ENCODE measurements at places on chromosomes 4 and X.

DNA sequence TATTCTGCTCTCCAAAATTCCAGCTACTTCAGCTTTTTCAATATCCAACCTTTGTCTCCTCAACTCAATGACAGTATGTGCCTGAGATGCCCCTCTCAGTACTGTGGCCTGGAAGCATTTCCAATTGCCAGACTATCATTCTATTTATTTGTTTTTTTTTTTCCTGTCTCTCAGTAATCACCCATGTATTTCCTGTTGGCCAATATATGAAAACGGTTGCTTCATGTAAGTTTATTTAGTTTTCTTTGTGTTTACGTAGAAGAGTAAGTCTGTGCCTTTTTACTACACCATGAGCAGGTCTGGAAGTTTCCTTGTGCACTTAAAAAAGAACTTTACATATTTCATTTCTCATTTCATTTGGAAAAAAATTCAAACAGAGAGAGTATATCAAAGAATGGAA, 537.5 kb upstream of the SPANXN1 start:
- no peak for DNase-seq

DNA sequence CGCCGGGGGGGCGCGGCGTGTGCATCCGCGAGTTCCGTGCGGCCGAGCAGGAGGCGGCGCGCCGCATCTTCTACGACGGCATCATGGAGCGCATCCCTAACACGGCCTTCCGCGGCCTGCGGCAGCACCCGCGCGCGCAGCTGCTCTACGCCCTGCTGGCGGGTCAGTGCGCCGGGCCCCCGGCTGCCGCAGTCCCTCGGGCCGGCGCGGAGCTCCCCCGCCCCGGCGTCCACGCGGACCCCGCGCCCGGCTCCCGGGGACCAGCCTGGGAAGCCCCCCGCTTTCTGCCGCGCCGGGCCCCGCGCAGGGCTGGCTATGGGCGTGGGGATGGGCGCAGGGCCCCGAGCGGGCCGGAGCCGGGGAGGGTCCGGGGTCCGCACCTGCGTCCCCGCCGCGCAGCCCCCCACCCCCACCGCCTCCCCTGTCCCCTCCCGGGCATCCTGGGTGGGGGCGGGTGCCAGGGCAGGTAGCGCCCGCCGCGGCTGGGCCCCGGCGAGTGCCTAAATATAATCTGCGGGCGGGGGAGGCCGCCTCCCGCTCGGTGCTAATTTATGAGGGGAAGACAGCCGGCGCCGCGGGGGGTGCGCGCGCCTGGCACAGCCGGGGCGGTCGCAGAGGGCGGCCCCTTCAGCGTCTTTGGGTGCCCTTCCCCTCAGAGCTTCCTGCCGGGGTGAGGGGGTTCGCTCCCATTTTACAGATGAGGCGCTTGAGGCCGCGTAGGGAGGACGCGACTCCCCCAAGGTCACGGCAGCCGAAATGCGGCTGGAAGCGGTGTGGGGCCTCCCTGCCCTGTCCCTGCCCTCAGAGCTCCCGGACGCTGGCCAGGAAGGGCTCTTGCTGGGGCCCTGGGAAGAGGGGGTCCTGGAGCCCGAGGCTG, 837 bp downstream of the NAT8L start:
- no peak for DNase-seq

DNA sequence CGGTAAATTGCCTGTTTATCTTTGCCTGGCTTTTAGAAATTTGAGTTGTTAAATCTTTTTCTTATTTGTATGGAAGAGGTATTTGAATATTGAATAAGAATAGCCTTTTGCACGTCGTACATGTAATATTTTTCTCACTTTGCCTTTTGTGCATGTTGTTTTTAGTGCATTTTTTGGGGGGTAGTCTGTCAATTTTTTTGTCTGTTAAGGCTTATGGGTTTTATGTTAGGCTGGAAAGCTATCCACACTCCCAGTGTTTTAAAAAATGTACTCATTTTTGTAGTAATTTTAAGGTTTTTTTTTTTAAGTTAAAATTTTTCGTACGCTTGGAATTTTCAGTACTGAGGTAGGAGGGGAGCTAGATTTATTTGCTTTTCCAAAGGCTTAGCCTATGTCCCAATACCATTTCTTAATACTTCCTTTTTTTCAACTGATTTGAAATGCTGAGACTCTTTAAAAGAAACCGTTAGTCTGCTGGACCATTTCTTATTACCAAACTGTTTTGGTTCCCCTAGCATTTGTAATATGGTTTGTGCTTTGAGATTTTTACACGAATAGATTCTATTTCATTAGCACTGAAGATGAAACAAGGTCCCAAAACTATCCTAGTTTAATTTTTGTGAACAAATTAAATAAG, 1.3 kb downstream of the HERC5 start:
- no peak for DNase-seq

DNA sequence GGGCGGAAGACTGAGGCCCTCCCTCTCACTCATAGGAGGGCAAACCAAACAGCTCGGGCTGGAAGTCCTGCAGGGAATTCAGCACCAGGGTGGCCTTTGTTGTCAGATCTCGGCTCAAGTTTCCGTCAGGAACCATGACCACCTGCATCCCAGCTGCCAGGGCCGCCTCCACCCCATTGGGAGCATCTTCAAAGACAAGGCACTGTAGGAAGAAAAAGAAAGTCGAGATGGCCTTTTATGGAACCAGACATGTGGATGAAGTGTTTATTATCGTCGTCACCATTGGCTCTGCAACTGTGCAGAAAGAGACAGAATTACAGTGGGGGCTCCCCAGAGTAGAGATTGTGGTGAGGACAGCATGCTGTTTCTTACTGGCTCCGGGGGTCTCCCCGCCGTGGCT, 97.2 kb upstream of the STS start:
- no peak for DNase-seq

DNA sequence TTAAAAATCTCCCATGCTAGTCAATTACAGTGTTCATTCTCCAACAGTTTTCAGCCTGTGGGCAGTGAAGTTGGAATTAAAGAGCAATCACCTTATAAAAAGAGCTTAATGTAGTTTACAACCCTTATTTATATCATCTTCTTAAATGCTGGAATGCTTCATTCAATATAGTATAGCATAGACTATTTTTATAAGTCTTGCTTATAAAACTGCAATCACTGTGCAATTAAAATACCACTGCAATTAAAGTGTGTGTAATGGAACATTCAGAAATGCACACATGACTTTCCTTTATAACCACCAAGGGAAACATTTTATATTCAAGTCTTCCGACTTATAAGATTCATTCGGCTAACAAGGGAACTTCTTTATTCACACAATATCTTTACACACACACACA, 16.4 kb upstream of the DCAF8L1 start:
- no peak for DNase-seq

DNA sequence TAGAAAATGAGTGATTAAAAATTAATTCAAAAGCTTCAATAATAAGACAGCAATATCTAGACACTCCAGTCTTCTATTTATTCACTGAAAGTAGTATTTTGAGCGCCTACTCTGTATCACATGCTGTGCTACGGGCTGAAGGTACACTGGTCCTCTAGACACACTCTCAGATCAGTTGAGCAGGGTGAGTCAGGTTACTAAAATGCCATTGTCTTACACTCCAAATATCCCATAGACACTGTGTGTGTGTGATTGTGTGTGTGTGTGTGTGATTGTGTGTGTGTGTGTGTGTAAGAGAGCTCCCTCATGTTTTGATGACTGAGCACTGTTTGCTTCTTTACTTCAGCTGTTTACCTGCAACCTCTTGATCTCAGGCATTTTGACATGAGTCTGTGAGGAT, 342.8 kb upstream of the BOD1L1 start:
- DNase-seq: no peak

DNA sequence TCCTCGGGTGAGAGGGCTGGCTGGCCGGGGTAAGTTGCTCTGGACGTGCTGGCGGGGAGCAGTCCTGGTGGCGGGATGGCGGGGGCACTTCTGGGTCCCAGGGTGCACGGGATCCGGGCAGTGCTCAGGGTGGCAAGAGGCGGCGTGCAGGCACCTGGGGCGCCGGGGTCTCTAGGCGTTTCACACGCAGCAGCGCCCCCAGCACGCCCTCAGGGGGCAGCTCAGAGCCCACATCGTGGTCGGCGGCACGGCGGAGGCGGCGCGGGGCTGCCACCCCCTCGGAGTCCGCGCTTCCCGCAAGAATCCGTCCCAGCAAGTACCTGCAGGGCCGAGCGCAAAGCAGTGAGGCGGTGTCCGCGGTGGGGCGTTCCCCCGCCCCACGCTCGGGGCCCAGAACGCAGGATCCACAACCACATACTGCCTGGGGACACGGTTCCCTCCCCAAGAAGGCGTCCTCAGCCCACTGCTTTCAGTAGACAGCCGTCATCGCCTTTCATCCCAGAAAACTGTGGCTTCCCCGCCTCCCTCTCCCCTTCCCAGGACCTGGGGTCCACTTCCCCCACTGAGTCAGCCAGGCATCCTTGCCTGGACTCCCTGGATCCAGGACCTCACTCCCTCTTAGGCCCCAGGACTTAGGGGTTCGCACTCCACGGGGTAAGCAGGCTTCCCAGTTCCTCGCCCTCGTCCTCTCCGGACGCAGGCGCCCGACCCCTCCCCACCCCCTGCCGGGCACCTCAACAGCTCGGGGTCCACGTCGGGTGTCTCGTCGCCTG, 4.1 kb downstream of the PCSK1N start:
- DNase-seq: no peak

DNA sequence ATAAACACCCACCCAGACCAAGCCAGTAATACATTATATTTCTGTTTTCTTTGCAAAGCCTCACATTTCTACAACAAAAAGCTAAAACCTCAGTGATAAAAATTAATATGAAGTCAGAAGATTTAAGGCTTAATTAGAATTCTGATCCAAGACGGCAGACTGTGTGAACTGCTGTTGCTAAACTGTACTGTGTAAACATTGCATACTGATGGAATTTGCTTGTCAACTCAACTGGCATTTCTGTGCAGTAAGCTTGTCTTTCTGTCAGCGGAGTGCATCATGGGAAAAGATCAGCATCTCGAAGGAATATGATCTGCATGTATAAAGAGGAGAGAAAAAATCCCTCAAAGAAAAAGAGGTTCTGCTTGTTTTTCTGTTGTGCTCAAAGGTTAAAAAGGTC, 69.4 kb upstream of the SPANXB1 start:
- no peak for DNase-seq

GRCh38 chrX:10854594-10854993, 234.2 kb upstream of the MID1 start:
- DNase-seq: no peak

- DNase-seq: no peak
These were observed 2164.8 kb upstream of the AGA start for GRCh38 chr4:179607003-179607402.

GRCh38 chr4:126937846-126938422, 694.8 kb upstream of the INTU start:
- no peak for DNase-seq

DNA sequence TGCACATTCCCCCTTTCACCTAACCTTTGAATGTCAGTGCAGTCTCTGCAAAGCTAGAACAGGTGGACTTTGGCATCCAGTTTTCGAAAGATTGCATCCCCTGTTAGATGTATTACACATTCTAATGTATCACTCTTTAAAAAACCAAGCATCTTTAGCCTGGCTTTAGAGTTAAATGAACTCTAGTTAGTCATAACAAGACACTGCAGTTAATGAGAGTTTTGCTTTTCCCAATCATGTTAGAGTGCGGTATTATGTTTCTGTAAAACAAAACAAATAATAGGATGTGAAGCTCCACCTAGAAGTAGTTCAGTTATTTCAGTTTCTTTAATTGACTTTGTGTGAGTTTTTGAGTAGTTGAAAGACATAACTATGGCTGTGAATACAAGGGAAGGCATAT, 42.2 kb downstream of the PARM1 start:
- DNase-seq: no peak

GRCh38 chrX:148956352-148956751, 455.9 kb downstream of the AFF2 start:
- DNase-seq: no peak
